Daoy (cell line): ENCODE measurements at places on chromosomes 13 and 19. TPM values are rescaled to one million over a fixed set of nuclear protein-coding genes. Genes with fewer than 3 reads are reported as not detected.

FFAR2 gene
- not detected in 2 replicates for total RNA-seq

JSRP1 gene
- total RNA-seq, result 1.6 TPM in 1 of 2 replicates, not detected in the other

ZNF229 gene
- total RNA-seq, result 5.0 and 9.1 TPM in 2 replicates

PRKD2 gene
- 15.3 and 22.9 TPM in 2 replicates for total RNA-seq

LTBP4 gene
- total RNA-seq, result 16.4 and 26.0 TPM in 2 replicates

DNA sequence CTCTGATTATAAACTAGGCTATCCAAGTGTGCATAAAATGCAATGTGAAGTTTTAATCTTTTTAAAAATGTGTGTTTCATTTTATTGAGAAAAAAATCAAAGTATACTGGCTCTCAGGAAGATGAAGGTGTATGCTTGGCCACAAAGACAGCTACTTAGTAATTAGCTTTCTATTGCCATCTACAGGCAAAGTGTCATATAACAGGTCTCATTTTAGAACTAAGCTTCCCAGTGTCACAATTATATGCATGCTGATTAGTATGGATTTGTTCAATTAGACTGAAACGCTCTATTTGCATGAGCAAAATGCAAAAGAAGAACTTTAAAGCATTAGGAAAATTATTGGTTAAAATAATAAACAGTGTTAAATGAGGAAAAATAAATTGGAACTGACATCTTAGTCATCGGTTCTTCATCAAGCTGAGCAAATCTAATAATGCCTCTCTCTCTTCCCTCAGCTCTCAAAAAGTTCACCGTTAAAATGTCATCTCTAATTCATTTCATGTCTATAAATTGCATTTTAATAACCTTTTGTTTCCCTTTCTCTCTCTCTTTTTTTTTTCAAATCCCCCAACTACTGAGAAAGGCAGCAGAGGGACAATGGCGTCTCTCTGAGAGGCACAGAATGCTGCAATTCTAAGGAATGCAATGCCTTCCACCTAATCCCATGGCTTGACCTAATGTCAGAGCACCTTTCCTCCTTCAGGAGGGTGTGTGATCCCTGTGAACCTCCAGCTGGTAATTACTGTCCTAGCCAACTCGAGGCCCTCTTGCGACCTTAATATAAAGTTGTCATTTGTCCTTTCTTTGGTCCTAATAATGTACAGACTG is 313.1 kb upstream of the MAB21L1 start:
- DNase-seq, result no peak

GRCh38 chr13:65497265-65497664 is 1732.9 kb downstream of the PCDH9 start:
- DNase-seq, result no peak

GRCh38 chr13:93004919-93005318 is 221.7 kb upstream of the GPC6 start:
- DNase-seq, result no peak

DNA sequence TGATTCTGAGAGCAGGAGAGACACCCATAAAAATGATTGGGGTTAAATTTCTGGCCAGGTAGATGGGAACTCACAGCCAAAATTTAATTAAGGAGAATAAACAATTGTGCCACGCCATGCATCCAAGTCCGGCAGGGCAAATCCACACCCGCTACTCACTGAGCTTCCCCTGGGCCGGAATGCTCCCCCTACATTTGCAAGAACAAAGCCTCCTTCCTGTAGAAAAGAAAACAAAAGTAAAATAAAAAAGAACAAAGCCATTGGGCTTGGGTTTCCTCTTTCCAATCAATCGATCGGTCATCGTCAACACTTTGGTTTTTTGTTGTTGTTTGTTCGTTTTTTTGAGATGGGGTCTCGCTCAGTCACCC is 30.2 kb upstream of the TFDP1 start:
- DNase-seq, result no peak

DNA sequence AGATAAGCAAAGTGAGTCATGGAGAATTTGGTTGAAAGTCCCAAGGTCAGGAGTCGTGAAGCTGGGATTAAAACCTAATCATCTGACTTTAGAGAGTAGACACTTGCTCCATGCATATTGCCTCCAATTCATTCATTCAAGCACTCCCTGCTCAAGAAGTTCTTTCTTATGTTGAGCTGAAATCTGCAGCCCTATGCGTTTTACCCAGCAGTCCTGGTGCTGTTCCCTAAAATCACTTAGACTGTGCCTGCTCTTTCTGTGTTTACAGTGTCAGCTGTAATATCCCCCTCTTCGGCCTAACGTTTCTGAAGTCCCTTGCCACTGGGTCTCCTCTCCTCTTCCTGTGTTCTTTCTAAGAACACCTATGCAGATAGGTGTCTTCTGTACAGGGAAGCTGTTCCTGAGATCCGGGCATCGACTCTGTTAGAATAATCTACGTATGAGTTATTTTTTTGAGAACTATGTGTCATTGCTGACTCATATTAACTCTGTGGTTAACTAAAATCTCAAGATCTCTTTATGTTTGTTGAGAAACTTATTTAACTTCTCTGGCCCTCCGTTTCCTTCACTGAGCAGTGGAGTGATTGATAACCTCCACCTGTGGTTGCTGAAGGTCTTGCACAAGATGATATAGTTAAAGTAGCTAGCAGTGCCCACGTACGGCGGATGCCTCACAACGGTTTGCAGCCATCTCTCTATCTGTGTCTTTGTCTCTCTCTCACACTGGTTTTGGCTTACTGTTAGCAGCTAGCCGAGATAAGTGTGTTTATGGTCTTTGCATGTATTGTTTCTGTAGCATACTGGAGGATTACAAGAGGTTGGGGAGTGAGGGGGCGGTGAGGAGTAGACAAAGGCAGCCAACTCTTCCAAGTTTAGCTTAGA is 4.7 kb downstream of the ALOX5AP start:
- DNase-seq, result peak; percentile 71

DNA sequence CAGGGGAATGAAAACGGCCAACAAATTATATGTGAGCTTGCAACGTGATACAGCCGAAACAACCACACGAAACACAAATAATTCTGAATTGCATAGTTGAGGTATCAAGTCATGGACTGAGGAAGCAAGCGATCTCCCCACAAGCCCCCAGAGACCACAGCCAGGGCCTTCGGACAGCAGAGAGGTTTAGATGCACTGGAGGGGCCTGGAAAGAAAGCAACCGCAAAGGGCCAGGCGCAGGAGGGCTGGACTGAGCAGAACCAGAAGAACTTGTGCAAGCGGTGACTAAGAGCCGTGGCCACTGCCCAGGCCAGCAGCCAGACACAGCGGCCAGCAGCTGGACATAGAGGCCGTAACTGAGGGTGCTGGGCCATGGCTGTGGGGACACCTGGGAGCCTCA is 131.4 kb downstream of the TNFRSF19 start:
- DNase-seq, result peak; percentile 39

- DNase-seq, result peak; percentile 85
These were observed at the start of gene ZBTB7A for GRCh38 chr19:4066682-4067395. ZBTB7A (minus strand) TSS chr19:4066899; CDS start chr19:4055232, 11,667 bp downstream.

DNA sequence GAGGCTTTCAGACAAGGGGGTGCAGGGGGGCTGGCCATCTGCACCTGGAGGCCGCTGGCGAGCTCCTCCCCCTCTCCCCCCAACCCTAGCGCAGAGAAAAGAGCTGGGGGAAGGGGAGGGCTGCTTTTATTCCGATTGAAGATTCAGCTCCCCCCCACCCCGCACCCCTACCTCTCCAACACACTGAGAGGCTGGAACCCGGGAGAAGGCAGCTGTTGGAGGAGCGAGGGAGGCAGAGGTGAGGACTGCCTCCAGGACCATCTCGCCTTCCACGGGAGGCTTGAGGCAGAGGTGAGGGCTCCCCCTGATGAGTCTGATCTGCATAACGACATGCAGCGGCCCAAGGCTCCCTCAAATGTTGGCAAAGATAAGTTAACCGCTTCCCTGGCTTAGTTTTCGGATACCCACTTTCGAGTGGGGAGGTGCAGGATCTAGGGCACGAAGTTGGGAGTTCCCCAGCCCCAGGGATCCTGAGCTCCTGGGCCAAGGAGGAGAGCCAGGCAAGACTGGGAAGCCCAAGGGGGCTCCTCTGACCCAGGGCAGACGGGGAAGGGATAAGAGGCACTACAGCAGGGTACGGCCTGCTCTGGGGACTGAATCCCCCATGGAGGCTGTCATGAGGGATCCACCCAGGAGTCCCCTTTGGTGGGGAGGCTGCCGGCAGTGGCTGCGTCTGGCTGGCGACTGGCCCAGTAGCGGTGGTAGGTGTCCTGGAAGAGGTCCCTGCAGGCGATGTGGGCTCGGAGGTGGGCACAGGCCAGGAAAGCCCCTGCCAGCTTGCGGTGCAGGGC is 1.2 kb upstream of the NUMBL start:
- DNase-seq, result peak; percentile 34

DNA sequence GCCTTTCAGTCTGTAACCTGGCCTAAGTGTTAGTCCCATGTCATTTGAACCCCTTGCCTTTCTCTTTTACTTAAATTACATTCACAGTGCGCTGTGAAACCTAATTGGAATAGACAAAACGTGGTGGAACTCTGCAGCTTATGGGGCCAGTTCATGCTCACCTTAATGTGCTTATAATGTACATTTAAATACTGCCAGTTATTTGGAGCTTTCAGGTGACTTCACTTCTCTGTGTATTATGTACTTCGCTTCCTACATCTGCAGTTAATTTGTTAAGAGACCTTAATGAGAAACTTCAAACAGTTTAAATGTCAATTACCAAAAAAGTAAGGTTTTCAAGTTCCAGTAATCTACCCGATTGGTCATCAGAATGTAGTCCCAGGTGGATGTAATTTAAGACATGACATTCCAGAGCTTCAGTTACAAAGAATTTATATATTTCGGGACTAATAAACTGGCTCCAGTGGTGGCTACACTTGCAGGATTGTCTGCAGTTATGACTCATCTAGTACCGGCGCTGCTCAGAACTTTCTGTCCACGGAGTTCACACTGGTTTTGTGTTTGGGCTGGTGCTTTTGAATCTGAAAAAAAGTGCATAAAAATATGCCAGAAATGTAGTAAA is 125.3 kb downstream of the TM9SF2 start:
- peak; percentile 44 for DNase-seq

DNA sequence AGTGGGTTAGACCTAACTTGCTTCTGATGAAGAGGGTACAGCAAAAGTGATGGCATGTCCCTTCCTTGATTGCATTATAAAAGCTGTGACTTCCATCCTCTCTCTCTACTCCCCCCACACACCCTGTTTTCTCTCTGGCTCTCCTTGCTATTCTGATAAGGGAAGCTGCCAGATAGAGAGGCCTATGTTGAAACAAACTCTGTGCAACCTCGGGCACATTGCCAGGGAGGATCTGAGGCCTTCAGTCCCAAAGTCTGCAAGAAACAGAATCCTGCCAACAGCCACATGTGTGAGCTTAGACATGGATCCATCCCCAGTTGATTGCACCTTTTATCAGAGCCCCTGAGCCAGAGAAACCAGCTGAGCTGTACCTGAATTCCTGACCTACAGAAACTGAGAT is 44.8 kb upstream of the ARGLU1 start:
- DNase-seq, result no peak

DNA sequence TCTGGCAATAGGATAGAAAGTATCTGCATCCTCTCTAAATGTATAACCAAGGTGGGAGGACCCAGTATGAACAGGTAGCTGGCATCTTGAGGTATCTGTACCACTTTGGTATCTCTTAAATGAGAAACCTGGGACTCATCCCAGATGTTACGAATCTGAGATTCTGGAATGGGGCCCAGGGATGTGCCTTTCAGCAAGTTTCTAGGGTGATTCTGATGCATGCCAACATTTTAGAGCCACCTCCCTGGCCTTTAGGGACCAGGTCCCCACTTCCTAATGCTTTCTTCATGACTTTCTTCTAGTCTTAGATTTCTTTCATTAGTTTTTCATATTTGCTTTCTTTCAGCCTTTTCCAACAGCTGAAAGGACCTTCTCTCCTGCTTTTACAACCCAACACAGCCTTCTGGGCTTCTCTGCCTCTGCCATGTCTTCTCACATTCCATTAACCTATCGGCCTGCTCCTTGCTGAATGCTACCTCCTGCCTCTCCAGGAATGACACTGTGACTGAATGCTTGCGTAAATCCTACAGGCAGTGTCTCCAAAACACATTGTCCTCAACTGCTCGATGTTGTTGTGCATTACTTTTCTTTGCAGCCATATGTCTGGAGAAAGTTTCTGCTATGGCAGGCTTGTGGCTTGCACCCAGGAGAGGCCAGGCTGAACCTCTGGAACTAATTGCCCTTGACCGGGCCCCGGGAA is 284.0 kb downstream of the DNAJC15 start:
- no peak for DNase-seq

GRCh38 chr19:290372-291005 is 714 bp downstream of the PLPP2 start:
- DNase-seq, result peak; percentile 81

- no peak for DNase-seq
These were observed 2.4 kb downstream of the DHX34 start for GRCh38 chr19:47351548-47351947.

DNA sequence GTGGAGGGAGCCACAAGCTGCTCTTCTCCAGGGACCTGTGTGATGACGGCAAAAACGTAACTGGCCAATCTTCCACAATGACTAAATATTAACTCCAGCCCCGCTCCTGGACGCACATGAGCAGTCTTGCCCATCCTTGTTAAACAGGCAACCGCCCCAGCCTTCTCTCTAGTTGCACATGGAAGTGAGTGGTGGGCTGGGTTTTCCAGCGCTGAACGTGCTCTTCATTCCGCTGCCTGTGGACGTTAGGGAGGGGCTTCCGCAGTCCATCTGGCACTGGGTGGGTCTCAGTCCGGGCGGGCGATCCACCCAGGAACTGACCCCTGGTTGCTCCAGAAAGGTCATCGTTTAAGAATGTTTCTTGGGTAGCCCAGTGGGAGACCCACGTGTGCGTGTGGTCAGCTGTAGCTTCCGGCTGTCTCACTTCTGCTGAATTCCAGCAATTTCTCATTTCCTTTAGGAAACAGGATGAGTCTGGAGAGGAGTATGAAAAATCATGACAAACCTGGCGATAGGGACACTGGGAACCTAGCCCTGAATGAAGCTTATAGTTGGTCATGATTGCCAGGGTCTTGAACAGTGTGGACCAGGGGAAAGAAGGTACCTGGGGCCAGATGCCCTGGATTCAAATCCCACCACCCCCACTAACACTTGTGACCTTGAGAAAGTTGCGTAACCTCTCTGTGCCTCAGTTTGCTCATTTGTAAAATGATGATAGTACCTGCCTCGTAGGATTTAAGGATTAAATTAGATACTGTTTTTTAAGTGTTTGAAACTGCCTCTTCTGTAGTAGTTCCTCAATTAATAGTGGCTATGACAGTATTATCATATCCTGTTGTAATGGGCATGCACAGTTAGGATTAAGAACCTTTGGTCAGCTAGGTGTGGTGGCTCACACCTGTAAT is 92.6 kb downstream of the SIPA1L3 start:
- DNase-seq, result peak; percentile 96
